Cardiac muscle cell (in vitro differentiated cells and primary cell): ENCODE measurements at places on chromosomes 7 and 10. TPM values are rescaled to one million over a fixed set of nuclear protein-coding genes. Genes with fewer than 3 reads are reported as not detected.
A peak's percentile ranks its signal among the peaks of the same experiment; 100 is the strongest.

GRCh38 chr7:131281266-131282048 lies 46.2 kb upstream of the MKLN1 start:
- DNase-seq: no peak
- H3K27ac ChIP-seq: no peak overlapping the region
- H3K36me3 ChIP-seq: no peaks in the 10 kb centered on the region

RELN gene
- 34.8 and 46.9 TPM in 2 replicates for total RNA-seq

BHLHA15 gene
- 2.2 TPM in 1 of 2 replicates, not detected in the other for total RNA-seq

DNA sequence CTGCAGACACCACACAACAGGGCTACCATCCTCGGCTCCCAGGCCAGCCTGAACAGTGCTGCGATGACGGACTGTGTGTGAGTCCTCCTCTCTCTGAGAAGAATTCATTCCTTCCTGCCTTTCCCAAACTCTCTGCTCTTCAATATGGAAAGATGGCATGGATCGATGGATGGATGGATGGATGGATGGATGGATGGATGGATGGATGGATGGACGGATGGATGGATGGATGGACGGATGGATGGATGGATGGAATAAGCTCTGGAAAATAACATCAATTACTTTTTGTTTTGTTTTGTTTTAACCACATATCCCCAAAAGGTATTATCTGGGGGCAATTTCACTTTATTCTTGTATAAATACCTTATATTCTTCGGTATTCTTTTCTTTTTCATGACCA lies 151.9 kb downstream of the AKR1D1 start:
- DNase-seq: no peak
- no peaks in the 10 kb centered on the region for H3K4me1 ChIP-seq
- no peaks in the 10 kb centered on the region for H3K27me3 ChIP-seq
- no peaks in the 10 kb centered on the region for H3K36me3 ChIP-seq
- H3K27ac ChIP-seq: no peak overlapping the region
- H3K4me3 ChIP-seq: no peak overlapping the region

- DNase-seq: peak; percentile 84
- no peaks in the 10 kb centered on the region for H3K27me3 ChIP-seq
- peaks cover 43% of the 10 kb centered on the region for H3K4me1 ChIP-seq
- H3K4me3 ChIP-seq: peak overlapping the region; percentile 84
- H3K27ac ChIP-seq: peak overlapping the region; percentile 95
Observed at GRCh38 chr10:29736366-29737073, 101.7 kb upstream of the SVIL start.

DNA sequence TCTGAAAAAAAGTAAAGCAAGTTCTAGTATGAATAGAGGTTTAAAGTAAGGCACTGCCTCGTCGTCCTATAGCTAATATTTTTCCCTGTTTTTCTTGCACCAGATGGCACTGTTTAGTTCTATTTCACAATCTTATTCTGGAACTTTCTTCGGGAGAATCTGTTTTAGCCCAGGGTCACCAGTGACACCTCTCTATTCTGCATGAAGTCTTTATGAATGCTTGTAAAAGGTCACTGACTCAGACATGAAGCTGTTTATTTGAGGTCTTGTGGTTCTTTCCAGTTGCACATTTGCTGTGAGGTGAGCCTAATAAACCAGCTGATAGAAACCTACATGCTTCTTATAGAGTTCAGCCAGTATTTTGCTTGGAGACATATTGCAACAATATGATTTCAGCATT lies 444.3 kb downstream of the AUTS2 start:
- peaks cover 13% of the 10 kb centered on the region for H3K4me1 ChIP-seq
- H3K27me3 ChIP-seq: no peaks in the 10 kb centered on the region
- no peaks in the 10 kb centered on the region for H3K36me3 ChIP-seq
- DNase-seq: no peak

PAOX gene
- total RNA-seq: 14.8 and 15.8 TPM in 2 replicates

DNA sequence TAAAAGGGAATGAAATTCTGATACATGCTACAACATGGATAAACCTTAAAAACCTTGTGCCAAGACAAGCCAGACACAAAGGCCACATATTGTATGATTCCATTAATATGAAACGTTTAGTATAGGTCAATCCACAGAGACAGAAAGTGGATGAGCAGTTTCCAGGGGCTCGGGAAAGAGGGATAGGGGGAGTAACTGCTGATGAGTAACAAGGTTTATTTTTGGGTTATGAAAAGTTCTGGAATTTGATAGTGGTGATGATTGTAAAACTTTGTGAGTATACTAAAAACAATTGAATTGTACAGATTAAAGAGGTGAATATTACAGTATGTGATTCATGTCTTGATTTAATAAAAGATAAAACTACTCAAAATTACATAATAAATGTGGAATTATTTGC lies 19.1 kb upstream of the SLC13A1 start:
- no peak for DNase-seq
- no peak overlapping the region for H3K4me3 ChIP-seq
- H3K36me3 ChIP-seq: no peaks in the 10 kb centered on the region
- H3K4me1 ChIP-seq: no peaks in the 10 kb centered on the region
- no peaks in the 10 kb centered on the region for H3K27me3 ChIP-seq

- no peak overlapping the region for H3K4me3 ChIP-seq
- no peaks in the 10 kb centered on the region for H3K27me3 ChIP-seq
- DNase-seq: peak; percentile 48
- no peak overlapping the region for H3K27ac ChIP-seq
- peaks cover 10% of the 10 kb centered on the region for H3K4me1 ChIP-seq
Observed at GRCh38 chr7:84548366-84549365, 354.1 kb upstream of the SEMA3A start.

DNA sequence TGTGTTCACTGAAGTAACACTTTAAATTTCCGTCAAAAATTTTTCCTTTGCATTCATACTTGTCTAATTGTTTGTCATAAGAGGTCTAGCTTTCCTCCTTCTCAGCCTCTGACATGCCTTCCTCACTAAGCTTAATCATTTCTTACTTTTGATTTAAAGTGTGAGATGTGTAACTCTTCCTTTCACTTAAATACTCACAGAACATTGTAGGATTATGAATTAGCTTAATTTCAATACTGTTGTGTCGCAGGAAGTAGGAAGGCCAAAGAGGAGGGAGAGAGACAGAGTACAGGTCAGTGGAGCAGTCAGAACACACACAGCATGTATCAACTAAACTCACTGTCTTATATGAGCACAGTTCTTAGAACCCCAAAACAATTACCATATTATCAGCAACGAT lies 99.0 kb downstream of the SRPK2 start:
- H3K4me1 ChIP-seq: no peaks in the 10 kb centered on the region
- H3K36me3 ChIP-seq: no peaks in the 10 kb centered on the region
- H3K27ac ChIP-seq: no peak overlapping the region
- DNase-seq: no peak

COL1A2 gene
- total RNA-seq: 76.6 and 116 TPM in 2 replicates

DNA sequence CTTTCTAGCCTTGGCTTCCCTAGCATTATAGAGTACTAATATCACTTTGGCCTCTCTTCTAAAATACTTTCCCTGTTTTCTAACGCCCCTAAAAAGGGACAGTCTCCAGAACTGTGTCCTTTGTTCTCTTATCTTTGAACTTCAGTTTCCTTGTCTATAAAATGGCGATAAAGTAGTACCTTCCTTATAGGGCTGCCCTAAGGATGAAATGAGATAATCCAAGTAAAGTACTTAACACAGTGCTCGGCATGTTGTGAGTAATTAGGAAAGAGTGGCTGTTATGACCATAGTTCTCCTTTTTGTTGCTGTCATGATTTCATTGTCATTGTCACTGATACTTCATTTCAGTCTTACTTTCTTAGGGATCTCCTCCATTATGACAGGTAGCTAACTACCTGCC lies 114.7 kb downstream of the EXOC4 start:
- no peak for DNase-seq
- no peak overlapping the region for H3K27ac ChIP-seq
- H3K36me3 ChIP-seq: no peaks in the 10 kb centered on the region
- H3K27me3 ChIP-seq: no peaks in the 10 kb centered on the region
- peaks cover 5% of the 10 kb centered on the region for H3K4me1 ChIP-seq
- H3K4me3 ChIP-seq: no peak overlapping the region

DNA sequence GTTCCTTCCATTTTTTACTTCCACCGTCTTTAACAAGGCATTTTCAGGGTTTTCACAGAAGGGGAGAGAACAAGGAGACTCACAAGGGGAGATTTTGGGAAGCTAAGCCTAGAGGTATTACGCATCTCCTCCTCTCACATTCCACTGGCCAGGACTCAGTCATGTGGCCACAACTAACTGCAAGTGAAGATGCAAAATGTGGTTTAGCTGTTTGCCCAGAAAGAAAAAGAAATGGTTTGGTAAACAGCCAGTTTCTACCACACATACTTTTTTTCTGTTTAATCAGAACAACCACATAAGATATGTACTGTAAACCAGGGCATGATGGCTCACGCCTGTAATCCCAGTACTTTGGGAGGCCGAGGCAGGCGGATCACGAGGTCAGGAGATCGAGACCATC lies 21.4 kb upstream of the HELLS start:
- H3K36me3 ChIP-seq: no peaks in the 10 kb centered on the region
- no peaks in the 10 kb centered on the region for H3K27me3 ChIP-seq
- DNase-seq: peak; percentile 70

DNA sequence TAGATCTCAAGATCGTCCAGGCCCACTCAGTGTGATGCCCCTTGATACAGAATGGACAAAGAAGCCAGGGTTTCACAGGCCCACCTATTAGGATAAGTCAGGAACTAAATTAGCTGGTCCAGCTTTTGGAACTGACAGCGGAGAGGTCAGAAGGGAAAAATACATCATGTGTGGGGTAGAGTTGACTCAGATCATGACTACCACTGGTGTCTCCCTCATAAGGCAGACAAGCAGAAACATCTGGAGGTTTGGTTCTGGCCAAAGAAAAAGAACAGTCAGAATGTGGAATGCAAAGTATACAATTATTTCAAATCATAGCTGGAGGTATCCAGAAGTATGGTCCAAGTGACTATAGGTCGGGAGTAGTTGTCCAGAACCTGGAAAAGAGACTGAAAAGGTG lies 621.1 kb upstream of the CELF2 start:
- H3K4me3 ChIP-seq: no peak overlapping the region
- H3K27ac ChIP-seq: no peak overlapping the region
- no peaks in the 10 kb centered on the region for H3K36me3 ChIP-seq
- DNase-seq: no peak

DNA sequence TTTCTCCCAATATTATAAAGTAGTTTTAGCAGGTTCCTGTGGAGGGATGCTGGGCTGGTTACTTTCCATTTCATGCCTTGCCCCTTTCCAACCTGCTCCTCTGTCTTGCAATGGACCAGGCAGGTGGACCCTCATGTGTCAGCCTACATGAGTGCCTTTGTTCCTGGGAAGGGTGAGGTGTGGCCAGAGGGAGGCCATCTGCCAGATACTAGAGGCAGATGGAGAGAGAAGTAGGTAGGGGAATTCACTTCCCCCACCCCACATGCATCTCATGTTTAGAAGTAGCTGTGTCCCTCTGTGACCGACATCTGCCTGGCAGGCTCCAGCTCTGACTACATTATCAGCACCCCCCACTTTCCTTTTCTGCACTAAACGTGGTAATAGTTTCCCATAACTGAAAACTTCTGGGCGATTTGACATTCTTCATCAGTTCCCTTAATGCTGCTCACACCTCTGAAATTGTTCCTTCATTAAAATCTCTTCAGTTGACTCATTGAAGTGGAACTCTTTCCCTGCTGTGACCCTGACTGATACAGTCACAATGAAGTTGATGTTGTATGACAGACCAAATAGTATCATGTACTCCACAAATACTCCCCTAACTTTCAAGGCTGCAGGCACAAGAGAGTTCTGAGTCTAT lies 396.3 kb upstream of the FZD8 start:
- no peak for DNase-seq
- H3K4me1 ChIP-seq: no peaks in the 10 kb centered on the region
- no peaks in the 10 kb centered on the region for H3K36me3 ChIP-seq
- no peaks in the 10 kb centered on the region for H3K27me3 ChIP-seq

DNA sequence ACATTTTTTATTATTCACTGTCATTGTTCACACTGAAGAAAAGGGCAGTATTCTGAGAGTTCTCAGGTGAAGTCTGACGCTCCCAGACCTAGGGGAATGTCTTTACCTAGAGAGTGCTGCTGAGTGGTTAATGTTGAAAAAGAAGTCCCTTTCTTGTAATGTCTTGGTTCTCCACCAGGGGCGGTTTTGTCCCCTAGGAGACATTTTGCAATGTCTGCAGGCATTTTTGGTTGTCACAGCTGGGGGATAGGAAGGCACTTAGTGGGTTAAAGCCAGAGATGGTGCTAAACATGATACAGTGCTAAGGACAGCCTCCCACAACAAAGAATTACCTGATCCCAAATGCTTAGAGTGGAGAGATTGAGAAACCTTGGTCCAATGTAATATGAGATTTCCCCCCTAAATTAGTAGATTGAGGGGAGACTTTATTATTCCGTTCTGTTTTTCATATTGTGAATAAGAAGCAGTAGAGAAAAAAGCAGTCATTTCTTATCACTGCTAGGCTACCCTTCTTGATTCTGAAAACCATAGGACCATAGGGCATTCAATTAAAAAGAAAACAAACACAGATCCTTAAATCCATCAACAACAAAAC lies 13.1 kb downstream of the UMAD1 start:
- DNase-seq: peak; percentile 40
- H3K27me3 ChIP-seq: no peaks in the 10 kb centered on the region
- no peaks in the 10 kb centered on the region for H3K4me1 ChIP-seq
- H3K36me3 ChIP-seq: no peaks in the 10 kb centered on the region
- H3K4me3 ChIP-seq: no peak overlapping the region
- no peak overlapping the region for H3K27ac ChIP-seq

- no peaks in the 10 kb centered on the region for H3K36me3 ChIP-seq
- H3K4me3 ChIP-seq: no peak overlapping the region
- H3K4me1 ChIP-seq: no peaks in the 10 kb centered on the region
- no peak for DNase-seq
Observed at GRCh38 chr7:15554744-15555143, 7.1 kb downstream of the AGMO start.

WNT16 gene
- not detected in 2 replicates for total RNA-seq

AOC1 gene
- 0.06 TPM in 1 of 2 replicates, not detected in the other for total RNA-seq

SPDYE16 gene
- 0.11 and 1.1 TPM in 2 replicates for total RNA-seq

HACD1 gene
- 141 and 226 TPM in 2 replicates for total RNA-seq

- peak overlapping the region; percentile 72 for H3K4me3 ChIP-seq
- H3K4me1 ChIP-seq: peaks cover 18% of the 10 kb centered on the region
- H3K27ac ChIP-seq: peak overlapping the region; percentile 91
- DNase-seq: no peak
- no peaks in the 10 kb centered on the region for H3K27me3 ChIP-seq
Observed at GRCh38 chr7:36391436-36392198, 2.0 kb downstream of the ANLN start.

GRCh38 chr10:52757773-52758172 lies 14.8 kb downstream of the MBL2 start:
- H3K4me3 ChIP-seq: no peak overlapping the region
- no peaks in the 10 kb centered on the region for H3K4me1 ChIP-seq
- no peaks in the 10 kb centered on the region for H3K36me3 ChIP-seq
- no peak overlapping the region for H3K27ac ChIP-seq

- H3K4me3 ChIP-seq: no peak overlapping the region
- peak; percentile 6 for DNase-seq
- no peak overlapping the region for H3K27ac ChIP-seq
- no peaks in the 10 kb centered on the region for H3K36me3 ChIP-seq
Observed at GRCh38 chr10:107576746-107577145, 412.2 kb upstream of the SORCS1 start.

MYH16 gene
- total RNA-seq: not detected in 2 replicates

LDB1 gene
- total RNA-seq: 109 and 112 TPM in 2 replicates
